ENCODE measurements at places on chromosomes 16 and 17.

DNA sequence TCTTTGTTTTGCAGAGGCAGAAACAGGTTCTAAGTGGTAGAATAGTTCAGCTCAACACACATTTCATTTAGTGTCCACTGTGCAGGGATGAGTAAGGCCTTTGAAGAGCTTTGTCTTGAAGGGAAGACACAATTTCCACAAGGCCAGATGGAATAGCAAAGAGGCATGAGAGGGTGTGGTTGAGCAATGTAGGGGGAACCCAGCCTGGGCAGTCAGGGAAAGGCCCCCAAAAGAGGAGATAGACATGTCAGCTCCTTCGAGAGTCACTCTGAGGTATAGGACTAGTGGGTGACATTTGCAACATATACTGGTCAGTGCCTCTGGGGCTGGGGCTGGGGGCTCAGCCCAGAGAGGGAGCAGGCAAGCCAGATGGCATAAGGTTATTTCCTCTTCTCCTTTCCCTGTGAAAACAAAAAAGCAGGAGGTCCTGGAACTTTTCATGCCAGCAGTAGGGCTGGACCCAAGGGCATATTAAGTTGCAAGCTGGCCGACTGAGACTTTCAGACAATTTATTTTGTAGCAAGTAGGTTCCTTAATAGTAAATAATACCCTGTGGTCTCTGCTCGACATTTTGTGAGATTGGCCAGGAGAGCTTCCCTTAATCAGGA lies 7.1 kb downstream of the ALKBH5 start:
- DNase-seq: no peak

- DNase-seq: no peak
Measured at GRCh38 chr17:1573932-1574696, 11.5 kb upstream of the PITPNA start.

GRCh38 chr17:48726916-48727286 lies 1.6 kb downstream of the HOXB13 start:
- no peak for DNase-seq

GRCh38 chr17:41452281-41452680 lies 11.5 kb upstream of the KRT38 start:
- no peak for DNase-seq

- DNase-seq: no peak
Measured at GRCh38 chr16:31395647-31396046, 2.5 kb downstream of the ITGAD start.

- DNase-seq: no peak
Measured at GRCh38 chr17:33292201-33292980, 704 bp downstream of the ASIC2 start.

DNA sequence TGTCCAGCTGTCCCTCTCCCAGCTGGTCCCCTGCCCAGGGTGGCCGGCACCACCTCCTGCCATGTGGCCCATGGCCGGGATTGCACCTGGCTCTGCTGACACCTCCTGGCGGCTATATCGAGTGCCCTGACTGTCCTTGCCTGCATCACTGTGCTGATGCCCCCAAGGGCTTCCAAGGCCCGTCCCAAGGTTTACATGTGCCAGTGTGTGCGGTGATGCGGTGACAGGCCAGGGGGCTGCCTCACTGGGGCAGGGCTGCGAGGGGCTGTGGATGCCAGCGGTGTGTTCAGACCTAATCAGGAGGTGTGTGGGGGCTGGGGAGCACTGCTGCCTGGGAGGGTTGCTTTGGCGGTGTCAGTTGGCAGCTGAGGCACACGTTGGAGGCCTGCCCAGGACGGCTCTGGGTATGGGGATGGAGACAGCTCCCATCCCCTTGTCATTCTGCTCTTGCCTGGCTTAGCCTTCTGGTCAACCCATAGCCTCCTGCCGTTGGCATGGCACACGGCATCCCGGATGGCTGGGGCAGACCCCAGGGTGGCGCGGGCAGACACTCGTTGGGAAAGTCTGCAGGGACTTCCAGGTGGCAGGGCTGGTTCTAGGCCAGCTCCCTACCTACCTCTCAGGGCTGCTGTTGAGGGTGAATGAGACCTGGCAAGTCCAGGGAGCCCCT lies 5.5 kb downstream of the MAP2K3 start:
- peak; percentile 60 for DNase-seq

GRCh38 chr16:80158766-80159165 lies 382.0 kb upstream of the DYNLRB2 start:
- no peak for DNase-seq

- no peak for DNase-seq
Measured at GRCh38 chr16:13936596-13937081, 16.7 kb downstream of the ERCC4 start.

GRCh38 chr17:18851201-18851600 lies 6.7 kb upstream of the PRPSAP2 start:
- DNase-seq: no peak

- no peak for DNase-seq
Measured at GRCh38 chr17:40445751-40446468, 2.7 kb downstream of the IGFBP4 start.

- DNase-seq: no peak
Measured at GRCh38 chr17:63546308-63547082, 3.8 kb upstream of the DCAF7 start.

- DNase-seq: no peak
Measured at GRCh38 chr17:55576996-55577586, 65.8 kb upstream of the SMIM36 start.

DNA sequence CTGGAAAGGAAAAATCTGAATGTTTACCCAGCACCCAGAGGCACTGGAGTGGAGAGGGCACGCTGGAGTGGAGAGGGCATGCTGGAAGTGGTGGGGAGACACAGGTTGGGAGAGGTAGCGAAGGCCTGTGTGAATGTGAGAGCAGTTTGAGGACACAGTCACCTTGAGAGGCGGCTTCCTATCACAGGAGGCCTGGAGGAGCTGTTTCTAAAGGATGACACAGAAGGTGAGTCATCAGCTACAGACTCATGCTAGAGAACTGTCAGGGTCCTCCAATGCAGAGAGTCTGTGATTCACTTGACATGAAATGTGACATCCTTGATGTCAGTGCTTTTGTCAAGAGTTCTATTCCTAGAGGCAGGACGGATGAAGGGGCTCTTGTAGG lies 13.8 kb downstream of the CTRL start:
- no peak for DNase-seq

DNA sequence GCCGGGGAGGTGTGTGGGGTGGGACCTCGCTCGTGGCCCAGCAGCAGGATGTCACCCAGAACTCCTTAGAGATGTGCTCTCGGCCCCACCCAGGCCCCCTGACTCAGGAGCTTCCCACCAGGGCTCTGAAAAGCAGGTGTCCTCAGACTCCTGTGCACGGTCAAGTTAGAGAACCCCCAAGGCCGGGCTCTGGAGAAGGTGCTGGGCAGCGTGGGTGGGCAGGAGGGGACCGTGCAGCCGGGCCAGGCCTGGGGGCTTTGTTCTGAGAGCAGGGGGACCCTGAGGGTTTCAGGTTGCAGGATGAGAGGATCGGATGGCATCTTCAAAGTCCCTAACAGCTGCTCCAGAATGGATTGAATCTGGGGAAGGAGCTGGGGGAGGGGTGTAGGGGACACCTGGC lies 164.4 kb upstream of the CIBAR2 start:
- no peak for DNase-seq

GRCh38 chr16:87734644-87735043 lies 31.1 kb downstream of the KLHDC4 start:
- DNase-seq: no peak

GRCh38 chr17:38621538-38621937 lies 15.8 kb upstream of the SRCIN1 start:
- no peak for DNase-seq
